A549 treated with RU486 at 1 μM for 4 hours (cell line): ENCODE measurements at places on chromosomes 6 and 20. TPM values are rescaled to one million over a fixed set of nuclear protein-coding genes. Genes with fewer than 3 reads are reported as not detected.

The NFKBIL1 gene
- total RNA-seq, result 9.3 to 11.8 TPM (median 11.3 TPM) in 5 replicates

The FAM209B gene
- total RNA-seq, result 0.25 to 0.59 TPM (median 0.48 TPM) in 4 of 5 replicates, not detected in the other

The PRL gene
- not detected in 5 replicates for total RNA-seq

The LPA gene
- total RNA-seq, result 0.09 to 0.10 TPM in 2 of 5 replicates, not detected in the others

The BCAS1 gene
- 0.64 to 1.1 TPM (median 0.80 TPM) in 5 replicates for total RNA-seq

The BPI gene
- total RNA-seq, result not detected in 5 replicates

The MACROD2 gene
- 0.53 to 1.2 TPM (median 0.73 TPM) in 5 replicates for total RNA-seq
